Suppressor macrophage treated with lipopolysaccharide for 4 hours (primary cell): ENCODE measurements at places on chromosomes 1 and 21.

DNA sequence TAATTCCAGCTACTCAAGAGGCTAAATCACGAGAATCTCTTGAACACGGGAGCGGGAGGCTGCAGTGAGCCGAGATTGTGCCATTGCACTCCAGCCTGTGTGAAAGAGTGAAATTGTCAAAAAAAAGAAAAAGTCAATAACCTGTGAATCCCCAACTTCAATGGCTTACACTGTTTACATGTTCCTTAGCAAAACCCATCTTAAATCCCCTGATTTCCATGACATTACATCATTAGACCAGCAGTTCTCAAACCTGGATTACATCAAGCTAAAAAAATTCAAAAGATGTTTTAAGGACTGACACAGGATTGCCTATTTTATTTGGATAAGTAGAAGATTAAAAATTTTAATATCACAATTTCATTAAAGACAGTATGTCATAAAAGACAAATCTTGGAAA lies 12.4 kb downstream of the GPBP1L1 start:
- DNase-seq, result no peak

GRCh38 chr1:53508991-53509666 lies 49.9 kb downstream of the DMRTB1 start:
- peak; percentile 57 for DNase-seq

DNA sequence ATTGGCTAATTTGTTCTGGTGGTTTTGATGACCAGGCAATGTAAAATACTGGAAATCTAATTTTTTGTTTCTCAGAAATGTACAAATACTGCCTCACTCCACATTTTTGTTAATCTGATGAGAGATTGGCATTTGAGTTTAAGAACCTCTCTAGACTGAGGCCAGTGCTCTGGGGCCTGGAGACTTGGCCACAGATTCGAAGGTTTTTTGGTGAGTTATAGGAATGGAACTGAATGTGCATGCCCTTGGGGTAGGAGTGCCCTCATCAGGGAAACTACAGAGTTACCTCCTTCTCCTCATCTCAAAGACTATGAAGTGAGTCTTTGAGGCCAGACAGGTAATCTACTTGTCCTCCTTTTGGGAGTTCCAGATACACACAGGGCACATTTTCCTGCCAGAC lies 347.9 kb downstream of the LTN1 start:
- no peak for DNase-seq

- no peak for DNase-seq
Measured at GRCh38 chr1:44945967-44946366, 40.4 kb downstream of the EIF2B3 start.

- no peak for DNase-seq
Measured at GRCh38 chr1:63129855-63130254, 192.5 kb upstream of the FOXD3 start.

GRCh38 chr1:227729881-227730629 lies 5.0 kb downstream of the JMJD4 start:
- DNase-seq, result peak; percentile 20

DNA sequence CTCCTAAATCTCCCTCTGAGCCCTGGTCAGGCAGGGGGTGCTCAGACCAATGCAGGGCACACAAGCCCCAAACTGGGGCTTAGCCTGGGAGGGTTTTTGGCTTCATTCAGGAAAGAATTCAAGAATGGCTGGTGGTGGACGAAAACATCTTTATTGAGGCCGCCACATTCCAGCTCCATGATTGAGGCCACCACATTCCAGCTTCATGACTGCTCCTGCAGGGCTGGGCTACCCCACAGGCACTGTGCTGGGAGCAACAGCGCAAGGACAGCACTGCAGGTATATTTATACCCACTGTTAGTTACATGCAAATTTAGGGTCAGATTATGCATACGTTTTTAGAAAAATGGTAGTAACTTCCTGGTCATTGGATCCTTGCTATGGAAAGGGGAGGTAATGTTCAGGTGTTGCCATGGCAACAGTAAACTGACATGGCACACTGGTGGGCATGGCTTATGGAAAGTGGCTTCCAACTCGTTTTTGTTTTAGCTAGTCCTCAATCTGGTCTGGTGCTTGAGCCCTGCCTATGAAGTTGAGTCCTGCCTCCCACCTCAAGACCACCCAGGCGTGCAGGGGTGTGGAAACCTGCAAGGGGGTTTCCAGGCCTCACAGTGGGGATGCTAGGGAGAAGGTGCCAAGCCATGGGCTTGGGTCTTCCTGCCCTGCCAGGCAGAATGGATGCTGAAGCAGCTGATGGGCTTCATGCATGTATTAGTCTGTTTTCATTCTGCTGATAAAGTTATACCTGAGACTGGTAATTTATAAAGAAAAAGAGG lies 348.7 kb upstream of the AJAP1 start:
- DNase-seq, result no peak

DNA sequence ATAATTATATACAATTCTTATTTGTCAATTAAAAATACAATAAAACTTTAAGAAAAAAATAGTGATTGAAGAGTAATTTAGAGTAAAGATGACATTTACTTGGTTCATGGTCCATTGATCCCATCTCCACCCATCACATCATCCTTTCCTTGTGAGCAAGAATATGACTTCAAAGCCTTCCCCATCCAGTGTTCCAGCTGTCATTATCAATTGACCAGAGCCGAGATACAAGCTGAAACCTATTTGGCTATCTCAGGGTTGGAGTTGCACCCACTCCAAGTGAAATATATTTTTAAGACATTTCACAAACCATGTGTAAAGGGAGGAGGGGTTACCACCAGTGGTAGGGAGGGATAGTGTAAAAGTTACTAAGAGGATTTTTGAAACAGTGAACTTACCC lies 428.9 kb upstream of the C1orf87 start:
- no peak for DNase-seq

DNA sequence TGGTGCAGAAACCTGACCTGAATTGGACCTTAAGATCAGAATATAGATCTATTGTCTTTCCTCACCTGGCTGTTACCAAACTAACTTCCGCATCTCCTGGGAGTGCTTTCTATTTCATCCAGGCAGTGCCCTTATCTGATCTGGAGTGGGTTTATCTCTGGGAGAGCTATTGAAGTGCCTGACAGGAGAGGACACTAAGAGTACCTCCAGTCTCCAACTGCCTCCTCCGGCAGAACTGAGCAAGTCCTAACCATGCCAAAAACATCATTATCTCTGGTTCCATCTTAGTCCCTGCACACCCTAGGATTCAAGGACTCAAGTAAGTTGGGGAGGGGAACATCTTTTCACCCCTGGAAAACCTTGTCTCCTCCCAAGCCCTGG lies 12.4 kb upstream of the KCNJ15 start:
- DNase-seq, result no peak

DNA sequence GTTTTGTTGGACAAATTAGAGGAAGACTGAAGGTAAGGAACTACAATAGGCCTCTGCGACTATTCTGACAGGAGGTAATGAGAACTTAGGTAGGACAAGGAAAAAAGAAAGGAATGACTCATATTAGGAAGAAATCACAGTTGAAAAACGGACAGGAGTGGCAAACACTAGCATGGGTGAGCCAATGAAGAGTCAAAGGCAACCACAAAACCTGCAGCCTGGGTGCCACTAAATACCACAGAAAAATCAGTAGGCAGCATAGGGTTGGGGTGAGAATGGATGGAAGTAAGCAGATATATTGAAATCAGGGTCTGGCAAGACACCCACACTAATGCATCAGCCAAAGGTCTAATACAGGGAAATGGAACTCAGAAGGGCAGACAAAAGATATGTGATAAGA lies 10.0 kb downstream of the RBM34 start:
- DNase-seq, result no peak

- DNase-seq, result no peak
Measured at GRCh38 chr1:87220993-87221392, 107.7 kb upstream of the LMO4 start.

DNA sequence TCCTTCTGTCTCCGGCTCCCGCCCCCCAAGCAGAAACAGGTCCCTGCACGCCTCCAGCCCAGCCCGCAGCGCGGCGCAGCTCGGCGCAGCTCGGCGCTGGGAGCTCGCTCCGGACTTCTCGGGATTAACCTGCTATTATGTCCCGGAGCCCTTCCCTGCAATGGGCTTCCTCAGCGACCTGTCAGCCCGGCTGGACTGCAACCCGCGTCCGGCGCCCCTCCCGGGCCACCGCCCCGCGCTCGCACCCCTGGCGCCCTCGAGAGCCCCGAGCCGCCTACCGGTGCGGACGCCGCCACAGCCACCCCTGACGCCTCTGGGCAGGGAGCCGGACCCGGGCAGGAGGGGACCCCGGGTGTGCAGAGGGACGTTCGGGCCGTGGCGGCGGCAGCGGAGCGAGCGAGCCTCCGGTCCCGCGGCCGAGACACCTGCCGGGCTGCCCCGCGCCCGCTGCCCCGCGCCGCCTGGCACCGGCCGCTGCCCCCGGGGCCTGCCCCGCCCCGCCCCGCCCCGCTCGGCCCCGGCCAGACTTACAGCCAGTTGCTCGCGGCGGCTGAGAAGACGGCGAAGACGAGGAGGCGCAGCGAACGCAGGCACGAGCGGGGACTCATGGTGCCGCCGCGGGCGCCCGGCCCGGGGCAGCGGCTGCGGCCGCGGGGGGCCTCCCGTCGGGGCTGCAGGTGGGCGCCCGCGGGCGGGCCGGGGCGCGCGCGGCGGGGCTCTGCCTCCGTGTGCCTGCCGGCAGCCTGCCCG lies 407 bp downstream of the WNT4 start:
- peak; percentile 15 for DNase-seq

DNA sequence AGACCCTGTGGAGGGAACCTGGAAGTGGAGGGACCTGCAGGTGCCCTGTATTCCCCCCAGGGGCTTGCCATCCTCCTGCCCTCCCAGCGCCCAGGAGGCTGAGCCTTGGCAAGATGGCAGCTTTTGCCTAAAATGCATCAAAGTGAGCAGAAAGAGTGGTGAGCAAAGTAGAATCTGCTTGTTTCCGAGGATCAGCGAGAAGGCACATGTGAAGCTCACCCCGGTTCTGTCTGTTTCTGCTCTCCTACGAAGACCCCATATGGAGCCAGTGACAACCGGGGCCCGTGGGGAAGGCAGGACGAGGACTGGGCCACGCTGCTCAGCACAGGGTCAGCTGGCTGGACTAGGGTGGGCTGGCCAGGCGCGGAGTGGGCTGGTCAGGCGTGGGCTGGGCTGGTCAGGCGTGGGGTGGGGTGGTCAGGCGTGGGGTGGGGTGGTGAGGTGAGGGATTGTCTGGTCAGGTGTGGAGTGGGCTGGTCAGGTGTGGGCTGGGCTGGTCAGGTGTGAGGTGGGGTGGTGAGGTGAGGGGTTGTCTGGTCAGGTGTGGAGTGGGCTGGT lies 5.2 kb upstream of the FNDC10 start:
- DNase-seq, result no peak

- DNase-seq, result peak; percentile 25
Measured at GRCh38 chr1:115782571-115783281, 14.2 kb upstream of the CASQ2 start.

DNA sequence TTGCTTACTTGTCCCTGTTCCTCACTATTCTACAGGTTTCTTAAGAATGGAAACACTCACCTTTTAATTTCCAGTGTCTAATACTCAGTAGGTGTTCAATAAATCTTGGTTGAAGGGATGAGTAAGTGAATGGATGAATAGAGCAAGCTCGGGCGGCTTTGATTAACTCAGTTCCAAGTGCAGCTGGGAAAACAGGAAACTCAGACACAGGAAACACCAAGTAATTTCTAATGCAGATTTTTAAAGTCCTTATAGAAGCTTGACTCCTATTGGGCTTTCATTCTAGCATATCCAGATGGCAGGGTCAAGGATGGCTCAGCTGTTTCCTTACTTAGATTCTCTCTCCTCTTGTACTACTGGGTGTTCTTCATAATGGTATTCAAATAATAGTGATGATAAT lies 14.0 kb downstream of the CAMK1G start:
- DNase-seq, result no peak

- DNase-seq, result peak; percentile 68
Measured at GRCh38 chr1:203286161-203286984, 18.9 kb upstream of the BTG2 start.

- DNase-seq, result no peak
Measured at GRCh38 chr1:111204201-111204982, 3.9 kb upstream of the DENND2D start.

GRCh38 chr1:102879439-102879993 lies 228.8 kb downstream of the COL11A1 start:
- DNase-seq, result no peak

- no peak for DNase-seq
Measured at GRCh38 chr21:21851657-21852056, 853.4 kb downstream of the NCAM2 start.

DNA sequence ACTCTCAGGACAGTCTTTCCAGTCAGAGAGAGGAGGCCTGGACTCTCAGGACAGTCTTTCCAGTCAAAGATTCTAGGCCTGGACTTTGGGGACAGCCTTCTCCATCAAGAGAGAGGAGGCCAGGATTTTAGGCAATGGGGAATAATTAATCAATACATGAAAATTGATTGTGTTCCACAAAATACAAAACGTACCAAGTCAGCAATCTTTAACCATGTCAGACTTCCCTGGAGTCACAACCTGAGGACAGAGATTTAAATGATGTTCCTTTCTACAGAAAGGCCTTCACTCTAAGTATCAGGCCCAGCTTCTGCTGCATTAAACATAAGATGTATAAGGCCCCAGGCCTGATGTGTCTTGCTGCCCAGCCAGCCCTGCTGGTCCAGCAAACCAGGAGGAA lies 27.0 kb upstream of the GPR157 start:
- no peak for DNase-seq

- no peak for DNase-seq
Measured at GRCh38 chr1:194975913-194976312, 1632.3 kb downstream of the KCNT2 start.

- DNase-seq, result no peak
Measured at GRCh38 chr21:41745971-41746743, 20.7 kb downstream of the RIPK4 start.

DNA sequence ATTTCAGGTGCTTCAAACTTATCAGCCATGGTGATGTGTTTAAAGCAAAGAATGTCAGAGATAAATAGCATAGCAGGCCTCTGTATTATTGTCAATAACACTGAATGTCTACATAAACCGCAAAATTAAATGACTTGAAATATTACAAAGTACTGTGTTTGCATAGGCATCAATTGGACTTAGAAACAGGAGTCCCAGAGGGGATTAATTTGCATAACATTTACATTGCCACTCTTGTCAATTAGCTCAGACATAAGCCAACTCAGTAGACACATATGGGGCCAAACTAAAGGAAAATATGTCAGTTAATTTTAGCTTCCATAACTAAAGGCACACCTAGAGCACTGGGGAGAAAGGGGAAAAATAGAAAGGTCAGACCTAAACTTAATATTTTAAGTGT lies 814.5 kb upstream of the NEGR1 start:
- DNase-seq, result no peak

GRCh38 chr21:40853956-40854688 lies 7.2 kb upstream of the DSCAM start:
- no peak for DNase-seq

DNA sequence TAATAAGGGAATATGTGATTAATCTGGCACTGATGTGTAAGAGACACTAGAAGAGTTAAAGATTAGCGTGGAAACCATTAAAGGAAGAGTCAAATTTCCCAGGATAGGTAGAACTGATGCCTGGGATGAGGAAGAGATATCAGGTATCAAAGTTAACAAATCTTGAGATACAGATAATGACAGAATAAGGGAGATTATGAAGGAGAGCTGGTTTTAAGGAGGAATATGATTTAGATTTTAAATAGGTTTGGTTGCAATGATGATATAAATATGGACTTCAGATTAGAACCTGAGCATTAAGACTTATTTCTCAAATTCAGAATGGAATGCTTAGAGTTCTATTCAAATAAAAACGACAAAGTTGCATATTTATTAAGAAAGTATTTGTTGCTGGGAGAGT lies 26.2 kb downstream of the MAGI3 start:
- DNase-seq, result no peak
